Fibroblast of lung (primary cell): ENCODE measurements at places on chromosomes 1 and 21. TPM values are rescaled to one million over a fixed set of nuclear protein-coding genes. Genes with fewer than 3 reads are reported as not detected.

GRCh38 chr1:200332716-200333115 is 77.1 kb downstream of the ZNF281 start:
- H3K27ac ChIP-seq: no peak overlapping the region
- no peak overlapping the region for H3K4me3 ChIP-seq
- no peak for DNase-seq

GRCh38 chr1:90371448-90371813 is 345.7 kb downstream of the BARHL2 start:
- no peak for DNase-seq
- H3K27ac ChIP-seq: no peak overlapping the region
- no peaks in the 10 kb centered on the region for H3K36me3 ChIP-seq
- H3K27me3 ChIP-seq: no peaks in the 10 kb centered on the region
- no peaks in the 10 kb centered on the region for H3K4me1 ChIP-seq
- H3K4me3 ChIP-seq: no peak overlapping the region

GRCh38 chr1:68175621-68176398 is 56.5 kb downstream of the WLS start:
- H3K27ac ChIP-seq: peak overlapping the region; percentile 91
- peaks cover 46% of the 10 kb centered on the region for H3K4me1 ChIP-seq
- H3K27me3 ChIP-seq: no peaks in the 10 kb centered on the region
- H3K36me3 ChIP-seq: no peaks in the 10 kb centered on the region
- DNase-seq: peak; percentile 55

RIPK4 gene
- under 0.01 TPM in 2 replicates for total RNA-seq

- no peak overlapping the region for H3K4me3 ChIP-seq
- peaks cover 8% of the 10 kb centered on the region for H3K27me3 ChIP-seq
- H3K36me3 ChIP-seq: no peaks in the 10 kb centered on the region
- H3K4me1 ChIP-seq: no peaks in the 10 kb centered on the region
These were observed 649 bp upstream of the LDLRAD1 start for GRCh38 chr1:54018635-54019034.

AMY2A gene
- not detected in 2 replicates for total RNA-seq

DNA sequence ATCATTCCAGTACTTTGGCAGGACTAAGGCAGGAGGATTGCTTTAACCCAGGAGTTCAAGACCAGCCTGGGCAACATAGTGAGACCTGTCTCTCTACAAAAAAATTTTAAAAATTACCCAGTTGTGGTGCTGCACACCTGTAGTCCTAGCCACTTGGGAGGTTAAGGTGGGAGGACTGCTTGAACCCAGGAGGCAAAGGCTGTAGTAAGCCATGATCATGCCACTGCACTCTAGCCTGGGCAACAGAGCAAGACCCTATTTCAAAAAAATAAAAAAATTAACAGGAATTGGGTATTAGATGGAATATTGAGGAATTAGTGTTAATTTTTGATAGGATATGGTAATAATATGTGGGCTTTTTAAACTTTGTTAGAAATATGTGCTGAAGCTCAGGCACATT is 16.8 kb downstream of the TAF13 start:
- no peaks in the 10 kb centered on the region for H3K4me1 ChIP-seq
- H3K27me3 ChIP-seq: no peaks in the 10 kb centered on the region
- H3K4me3 ChIP-seq: no peak overlapping the region
- no peak overlapping the region for H3K27ac ChIP-seq
- peaks cover 1% of the 10 kb centered on the region for H3K36me3 ChIP-seq

- no peak overlapping the region for H3K4me3 ChIP-seq
- DNase-seq: no peak
- no peaks in the 10 kb centered on the region for H3K4me1 ChIP-seq
- H3K27ac ChIP-seq: no peak overlapping the region
- no peaks in the 10 kb centered on the region for H3K27me3 ChIP-seq
These were observed 273.3 kb downstream of the DISC1 start for GRCh38 chr1:231899713-231900435.

GRCh38 chr21:36902793-36903192 is 63.7 kb downstream of the HLCS start:
- DNase-seq: no peak
- no peaks in the 10 kb centered on the region for H3K4me1 ChIP-seq
- no peaks in the 10 kb centered on the region for H3K36me3 ChIP-seq
- no peak overlapping the region for H3K27ac ChIP-seq
- H3K4me3 ChIP-seq: no peak overlapping the region

- no peaks in the 10 kb centered on the region for H3K36me3 ChIP-seq
- no peak overlapping the region for H3K27ac ChIP-seq
These were observed 43.4 kb downstream of the TARBP1 start for GRCh38 chr1:234435620-234436019.

DNA sequence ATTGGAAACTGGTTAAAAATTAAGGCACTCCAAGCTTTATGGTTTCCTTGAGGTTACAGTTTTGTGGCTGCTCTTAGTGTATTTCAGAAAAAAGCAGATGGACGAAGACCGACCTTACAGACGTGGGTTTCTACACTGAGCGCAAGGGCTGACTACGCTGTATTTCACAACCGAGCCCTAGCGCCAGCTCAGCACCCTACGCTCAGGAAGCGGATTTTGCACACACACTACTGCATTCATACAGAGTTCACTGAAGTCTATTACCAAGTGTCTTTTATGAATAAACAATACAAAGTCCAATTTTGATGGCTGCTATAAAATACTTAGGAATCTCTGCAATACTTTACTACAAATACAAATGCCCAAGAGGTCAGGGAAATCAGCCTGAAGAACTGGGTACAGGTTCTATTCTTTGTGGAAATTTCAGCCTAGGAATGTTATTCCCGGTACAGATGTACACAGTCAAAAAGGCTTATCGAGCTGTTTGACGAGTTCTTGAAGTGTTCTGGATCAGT is 23.8 kb downstream of the PTTG1IP start:
- H3K4me1 ChIP-seq: peaks cover 13% of the 10 kb centered on the region
- H3K4me3 ChIP-seq: no peak overlapping the region
- no peak overlapping the region for H3K27ac ChIP-seq
- no peak for DNase-seq

OLIG2 gene
- total RNA-seq: not detected in 2 replicates

DNA sequence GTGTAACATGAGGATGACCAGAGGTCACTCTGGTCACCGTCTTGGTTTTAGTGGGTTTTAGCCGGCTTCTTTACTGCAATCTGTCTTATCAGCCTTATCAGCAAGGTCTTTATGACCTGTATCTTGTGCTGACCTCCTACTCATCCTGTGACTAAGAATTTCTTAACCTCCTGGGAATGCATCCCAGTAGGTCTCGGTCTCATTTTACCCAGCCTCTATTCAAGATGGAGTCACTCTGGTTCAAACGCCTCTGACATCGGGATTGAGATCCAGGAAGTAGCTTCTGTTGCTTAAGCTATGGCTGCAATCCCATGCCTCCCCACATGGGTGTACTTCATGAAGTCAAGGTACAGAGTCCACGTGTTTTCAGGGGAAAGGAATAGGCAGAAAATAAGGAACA is 19.9 kb downstream of the FMN2 start:
- no peaks in the 10 kb centered on the region for H3K36me3 ChIP-seq
- no peaks in the 10 kb centered on the region for H3K4me1 ChIP-seq
- H3K4me3 ChIP-seq: no peak overlapping the region
- no peak overlapping the region for H3K27ac ChIP-seq
- H3K27me3 ChIP-seq: no peaks in the 10 kb centered on the region

CFAP107 gene
- under 0.01 TPM in 1 of 2 replicates, not detected in the other for total RNA-seq

DNA sequence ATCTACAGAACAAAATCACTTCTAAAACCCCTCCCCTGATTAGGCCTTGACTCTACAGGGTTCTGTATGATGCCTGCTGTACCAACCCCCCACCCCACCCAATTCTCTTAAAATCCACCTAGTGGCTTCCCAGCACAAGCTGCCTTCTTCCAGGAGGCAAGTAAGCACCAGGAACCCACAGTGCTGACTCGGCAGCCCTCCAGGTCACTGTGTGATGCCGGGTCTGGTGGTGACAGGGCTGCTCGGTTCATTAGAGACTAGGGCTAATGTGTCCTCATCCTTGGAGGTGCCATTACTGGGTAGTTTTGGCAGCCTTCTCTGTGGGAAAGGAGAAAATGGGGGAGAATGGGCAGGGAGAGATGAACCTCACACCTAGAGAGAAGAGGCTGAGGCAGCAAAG is 363.5 kb downstream of the PTPRU start:
- no peaks in the 10 kb centered on the region for H3K36me3 ChIP-seq
- no peak overlapping the region for H3K4me3 ChIP-seq
- H3K27me3 ChIP-seq: no peaks in the 10 kb centered on the region
- H3K27ac ChIP-seq: no peak overlapping the region

GRCh38 chr1:33177996-33178540 is 3.8 kb downstream of the TRIM62 start:
- H3K27ac ChIP-seq: no peak overlapping the region
- H3K4me3 ChIP-seq: no peak overlapping the region
- peaks cover 6% of the 10 kb centered on the region for H3K4me1 ChIP-seq
- H3K27me3 ChIP-seq: no peaks in the 10 kb centered on the region
- no peak for DNase-seq

ZNF648 gene
- total RNA-seq: not detected in 2 replicates

GRCh38 chr1:109530457-109531087 is 9.1 kb upstream of the GPR61 start:
- no peak for DNase-seq
- no peak overlapping the region for H3K4me3 ChIP-seq
- peaks cover 2% of the 10 kb centered on the region for H3K4me1 ChIP-seq

GRCh38 chr1:101379037-101379436 is 142.2 kb downstream of the S1PR1 start:
- H3K27ac ChIP-seq: no peak overlapping the region
- H3K36me3 ChIP-seq: no peaks in the 10 kb centered on the region
- no peak overlapping the region for H3K4me3 ChIP-seq
- H3K27me3 ChIP-seq: no peaks in the 10 kb centered on the region
- DNase-seq: no peak

THRAP3 gene
- 67.5 and 92.5 TPM in 2 replicates for total RNA-seq

DNA sequence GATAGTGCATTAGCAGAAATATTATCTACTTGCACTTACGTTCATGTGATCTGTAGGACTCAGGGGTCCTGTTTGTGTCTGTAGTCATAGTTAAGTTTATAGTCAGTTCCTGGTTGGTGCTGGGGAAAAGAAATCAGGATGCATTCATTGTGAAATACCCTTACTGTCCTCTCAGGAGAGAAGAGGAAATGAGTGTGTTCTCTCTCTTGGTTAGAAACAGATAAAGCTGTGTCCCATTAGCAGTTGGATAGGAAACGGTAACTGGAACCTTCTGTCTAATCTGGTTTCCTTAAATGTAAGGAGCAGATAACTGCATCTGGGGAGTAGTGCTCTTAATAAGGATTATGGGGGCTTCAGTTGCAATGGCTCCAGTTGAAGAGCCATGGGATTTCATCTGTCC is 8.9 kb downstream of the SDCCAG8 start:
- H3K27me3 ChIP-seq: no peaks in the 10 kb centered on the region
- no peaks in the 10 kb centered on the region for H3K36me3 ChIP-seq
- peak overlapping the region; percentile 35 for H3K27ac ChIP-seq
- H3K4me1 ChIP-seq: peaks cover 19% of the 10 kb centered on the region
- no peak overlapping the region for H3K4me3 ChIP-seq

STXBP3 gene
- 71.0 and 75.0 TPM in 2 replicates for total RNA-seq

TBX15 gene
- 0.26 and 0.99 TPM in 2 replicates for total RNA-seq
